ENCODE measurements at places on chromosomes 16 and 17.

GRCh38 chr16:59997706-59998105 lies 1263.6 kb upstream of the GOT2 start:
- DNase-seq, result no peak

DNA sequence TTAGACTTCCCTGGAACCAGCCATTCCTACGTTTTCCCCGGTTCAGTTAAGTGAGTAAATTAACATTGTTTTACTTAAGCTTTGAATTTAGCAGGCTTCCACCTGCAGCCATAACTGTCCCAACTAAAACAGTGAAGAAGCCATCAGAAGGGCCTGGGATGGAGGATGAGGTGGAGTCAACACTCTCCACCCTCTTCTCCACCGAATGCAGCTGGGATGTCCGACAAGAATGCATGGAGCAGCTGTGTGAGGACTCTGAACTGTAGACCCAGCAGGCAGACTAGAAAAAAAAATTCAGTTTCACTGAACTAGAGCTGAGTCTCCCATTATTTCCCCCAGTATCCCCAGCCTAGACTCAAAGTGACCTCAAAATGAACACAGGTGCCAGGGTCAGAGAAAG lies 114.8 kb downstream of the C16orf95 start:
- no peak for DNase-seq

DNA sequence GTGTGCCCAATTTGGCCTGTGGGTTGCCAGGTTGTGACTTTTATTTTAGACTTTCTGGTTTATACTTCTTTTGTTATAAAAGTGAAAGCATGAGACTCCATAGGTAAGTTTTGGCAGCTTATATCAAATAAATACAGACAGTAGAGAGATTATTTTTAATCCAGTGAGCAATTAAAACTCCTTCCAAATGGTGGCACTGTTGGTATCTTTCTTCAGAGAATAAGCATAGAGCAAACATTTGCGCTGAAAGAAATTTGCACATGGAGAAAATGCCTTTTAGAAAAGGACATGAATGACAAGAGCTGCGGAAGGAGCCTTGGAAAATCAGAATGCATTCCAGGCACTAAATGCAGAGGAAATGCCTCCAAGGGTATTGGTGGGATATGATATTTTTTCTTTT lies 46.1 kb upstream of the DNAJA2 start:
- DNase-seq, result no peak

DNA sequence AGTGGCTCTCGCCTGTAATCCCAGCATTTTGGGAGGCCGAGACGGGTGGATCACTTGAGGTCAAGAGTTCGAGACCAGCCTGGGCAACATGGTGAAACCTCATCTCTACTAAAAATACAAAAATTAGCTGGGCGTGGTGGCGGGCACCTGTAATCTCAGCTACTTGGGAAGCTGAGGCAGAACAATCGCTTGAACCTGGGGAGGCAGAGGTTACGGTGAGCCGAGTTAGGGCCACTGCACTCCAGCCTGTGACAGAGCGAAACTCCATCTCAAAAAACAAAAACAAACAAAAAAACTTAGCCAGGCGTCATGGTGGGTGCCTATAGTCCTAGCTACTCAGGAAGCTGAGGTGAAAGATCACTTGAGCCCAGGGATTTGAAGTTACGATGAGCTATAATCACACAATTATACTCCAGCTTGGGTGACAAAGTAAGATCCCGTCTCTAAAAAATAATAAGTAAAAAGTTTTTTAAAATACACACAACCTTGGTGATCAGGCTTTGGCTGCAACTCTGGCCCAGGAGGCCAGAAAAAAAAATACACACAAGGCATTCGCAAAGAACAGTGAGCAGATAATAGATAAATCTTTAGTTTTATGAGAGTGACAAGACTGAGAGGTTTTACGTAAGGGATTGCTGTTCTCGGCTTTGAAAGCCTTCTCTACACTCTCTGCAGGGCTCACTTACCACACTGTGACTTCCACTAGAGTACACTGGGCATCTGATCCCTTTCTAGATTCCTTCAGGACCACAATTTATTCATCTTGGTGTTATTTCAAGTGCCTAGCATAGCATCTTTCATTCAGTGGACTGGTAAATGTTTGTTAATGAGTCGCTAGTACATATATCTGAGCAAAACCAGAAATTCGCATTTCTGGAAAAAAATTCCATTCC lies 5.9 kb downstream of the GSPT1 start:
- DNase-seq, result no peak

DNA sequence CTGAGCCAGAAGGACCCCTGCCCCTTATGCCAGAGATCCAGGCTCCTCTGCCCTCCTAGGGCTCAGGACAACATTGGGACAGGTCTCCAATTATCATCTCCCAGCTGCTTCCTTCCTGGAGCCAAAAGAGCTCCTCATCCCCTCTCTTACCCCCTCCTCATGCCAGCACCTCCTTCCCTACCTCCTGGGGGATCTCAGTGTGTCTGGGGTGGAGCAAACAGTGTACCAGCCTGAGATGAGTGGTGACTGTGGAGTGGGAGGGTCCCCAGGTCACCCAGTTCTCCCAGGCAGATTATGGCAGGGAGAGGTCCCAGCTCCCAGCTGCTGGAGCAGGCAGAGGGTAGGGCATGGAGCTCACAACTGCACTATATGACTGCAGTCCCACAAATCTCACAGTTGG lies 23.7 kb downstream of the SRCIN1 start:
- DNase-seq, result no peak

DNA sequence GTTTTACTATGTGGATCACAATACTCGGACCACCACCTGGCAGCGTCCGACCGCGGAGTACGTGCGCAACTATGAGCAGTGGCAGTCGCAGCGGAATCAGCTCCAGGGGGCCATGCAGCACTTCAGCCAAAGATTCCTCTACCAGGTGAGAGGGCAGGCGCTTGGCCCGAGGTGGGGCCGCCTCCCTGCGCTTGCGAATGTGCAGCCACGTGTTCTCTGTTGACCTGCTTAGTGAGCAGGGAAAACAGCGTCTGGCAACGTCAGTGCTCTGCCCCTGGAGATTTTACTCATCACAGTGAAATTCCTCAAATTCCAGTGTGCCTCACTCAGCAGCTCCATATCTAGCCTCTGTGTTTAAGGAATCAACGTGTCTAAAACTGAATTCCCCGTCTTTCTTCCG lies 33.4 kb upstream of the CLEC18A start:
- no peak for DNase-seq

GRCh38 chr17:62675260-62675659 lies 47.8 kb downstream of the MRC2 start:
- DNase-seq, result no peak

DNA sequence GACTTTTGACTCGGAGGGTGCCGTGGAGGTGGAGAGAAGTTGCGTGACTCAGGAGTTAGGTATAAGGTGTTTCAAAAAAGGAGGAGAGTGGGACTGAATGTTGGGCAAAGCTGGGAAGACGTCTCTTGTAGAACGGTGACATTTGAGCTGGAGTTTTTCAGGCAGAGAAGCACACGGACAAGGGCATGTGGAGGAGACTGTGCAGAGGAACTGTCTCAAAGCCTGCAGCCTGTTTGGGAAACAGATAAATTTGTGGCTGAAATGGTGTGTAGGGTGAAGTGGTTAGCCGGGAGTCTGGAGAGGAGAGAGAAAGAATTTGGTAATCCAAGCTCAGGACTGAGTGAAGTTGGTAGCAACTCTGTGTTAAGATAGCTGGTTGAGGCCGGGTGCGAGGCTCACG lies 9.8 kb downstream of the USP10 start:
- no peak for DNase-seq

DNA sequence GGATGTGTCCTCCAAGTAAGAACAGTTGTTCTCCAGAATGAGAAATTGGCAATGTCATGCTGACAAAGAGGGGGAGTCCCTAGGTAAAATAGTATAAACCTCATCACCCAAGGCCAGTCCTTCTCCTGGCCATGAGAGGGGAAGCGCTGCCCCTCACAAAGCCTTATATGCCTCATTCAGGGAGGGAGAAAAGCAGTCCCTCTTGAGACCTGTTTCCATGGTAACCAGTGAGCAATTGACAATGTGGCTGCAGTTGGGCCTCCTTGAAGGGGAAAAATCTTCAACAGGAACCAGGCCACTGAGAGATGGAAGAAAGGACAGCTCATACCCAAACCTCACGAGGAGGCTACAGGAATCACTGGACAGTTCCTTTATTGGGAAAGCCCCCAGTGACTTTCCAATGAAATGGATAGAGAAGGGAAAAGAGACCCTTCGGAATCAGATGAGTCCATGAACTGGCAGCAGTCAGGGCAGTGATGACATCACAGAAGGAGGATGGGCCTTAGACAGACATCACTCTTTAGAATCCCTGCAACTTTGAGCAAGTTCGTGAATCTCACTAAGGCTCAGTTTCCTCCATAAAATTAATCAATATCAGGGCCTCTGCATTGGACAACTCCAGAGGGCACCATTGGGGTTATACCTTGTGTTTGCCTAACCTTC lies 275.7 kb downstream of the TOX3 start:
- no peak for DNase-seq

DNA sequence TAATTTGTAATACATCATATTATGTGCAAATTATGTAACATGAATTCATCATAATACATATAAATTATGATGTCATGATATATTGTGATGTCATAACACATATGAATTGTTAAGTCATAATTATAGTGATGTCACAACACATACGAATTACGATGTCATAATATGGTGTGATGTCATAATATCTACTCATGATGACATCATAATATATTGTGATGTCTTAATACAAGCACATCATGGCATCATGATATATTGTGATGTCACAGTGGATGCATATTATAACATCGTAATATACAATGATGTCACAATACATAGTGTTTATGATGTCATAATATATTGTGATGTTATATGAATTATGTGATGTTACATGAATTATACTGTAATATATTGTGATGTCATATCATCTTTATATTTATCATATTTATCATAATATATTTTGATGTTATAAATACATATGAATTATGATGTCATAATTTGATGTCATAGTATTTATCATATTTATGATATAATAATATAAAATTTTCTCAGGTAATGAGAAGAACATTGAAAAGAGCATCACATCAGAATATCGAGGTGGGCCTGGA lies 1793.0 kb downstream of the TP53TG3F start:
- no peak for DNase-seq

DNA sequence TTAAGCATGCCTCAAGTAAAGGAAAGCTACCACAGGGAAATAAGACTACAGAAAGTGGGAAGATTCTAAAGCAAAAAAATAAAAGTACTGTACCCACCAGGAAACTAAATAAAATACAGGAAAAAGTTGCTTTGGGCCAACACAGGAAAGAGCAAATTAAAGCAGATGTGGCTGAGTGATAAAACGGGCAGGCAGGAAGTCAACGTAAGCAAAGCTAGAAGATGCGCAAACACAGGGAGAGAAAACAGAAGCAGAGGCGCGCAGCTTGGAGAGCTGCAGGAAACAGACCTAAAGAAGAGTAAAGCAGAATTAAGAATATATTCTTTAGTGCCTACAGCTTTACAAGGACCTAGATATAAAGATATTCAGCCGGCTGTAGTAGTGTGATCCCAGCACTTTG lies 21.7 kb downstream of the USP36 start:
- DNase-seq, result no peak

GRCh38 chr17:3026856-3027751 lies 36.3 kb downstream of the OR1D5 start:
- no peak for DNase-seq

DNA sequence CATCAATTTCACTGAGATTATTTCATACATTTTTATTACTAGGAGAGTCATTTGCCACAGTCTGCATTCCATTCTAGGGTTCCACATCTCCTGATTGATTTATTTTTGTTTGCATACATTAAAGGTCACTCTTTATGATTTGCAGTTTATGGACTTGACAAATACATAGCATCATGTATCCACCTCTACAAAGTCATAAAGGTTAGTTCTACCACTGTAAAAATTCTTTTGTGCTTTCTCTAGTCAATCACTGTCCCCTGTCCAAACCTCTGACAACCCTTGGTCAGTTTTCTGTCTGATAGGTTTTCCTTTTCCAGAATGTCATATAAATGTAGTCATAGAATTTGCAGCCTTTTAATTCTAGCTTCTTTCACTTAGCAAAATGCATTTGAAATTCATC lies 434.6 kb upstream of the MON1B start:
- DNase-seq, result no peak

DNA sequence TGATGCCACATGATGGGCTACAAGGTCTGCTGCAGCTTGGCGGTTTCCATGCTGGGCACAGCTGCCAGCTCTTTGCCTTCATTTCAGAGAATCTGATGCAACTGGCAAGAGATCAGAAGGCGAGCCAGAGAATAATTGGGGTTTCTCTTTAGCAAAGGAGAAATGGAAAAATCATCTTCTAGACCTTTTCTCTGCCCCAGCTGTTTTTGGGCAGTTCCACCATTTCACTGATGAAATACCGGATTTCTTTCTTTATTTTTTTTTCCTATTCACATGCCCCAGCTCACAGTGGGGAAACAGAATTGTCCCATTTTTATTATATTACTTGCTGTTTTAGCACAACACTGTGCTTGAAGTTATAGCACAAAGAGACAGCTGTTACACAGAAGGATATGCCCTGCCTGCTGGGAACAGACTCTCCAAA lies 439.3 kb upstream of the GOT2 start:
- DNase-seq, result no peak

Data from stimulated activated CD8-positive, alpha-beta memory T cell treated with anti-CD3 and anti-CD28 coated beads, Interleukin-2, amount 100 ng/mL, for 48 hours (primary cell).